Smooth muscle cell of the coronary artery (primary cell): ENCODE measurements at places on chromosomes 13 and 19. TPM values are rescaled to one million over a fixed set of nuclear protein-coding genes. Genes with fewer than 3 reads are reported as not detected.

The OXGR1 gene
- not detected in 2 replicates for total RNA-seq

The ZNF85 gene
- 4.3 and 5.3 TPM in 2 replicates for total RNA-seq

The EBI3 gene
- total RNA-seq = 0.08 TPM in 1 of 2 replicates, not detected in the other

The ZNF667 gene
- 4.3 and 4.4 TPM in 2 replicates for total RNA-seq

The LCP1 gene
- 1.2 TPM in 1 of 2 replicates, not detected in the other for total RNA-seq

The HCN2 gene
- 0.30 and 1.2 TPM in 2 replicates for total RNA-seq

The NCCRP1 gene
- total RNA-seq = not detected in 2 replicates

The FCER2 gene
- not detected in 2 replicates for total RNA-seq

The KASH5 gene
- total RNA-seq = not detected in 2 replicates

The MEIOSIN gene
- not detected in 2 replicates for total RNA-seq

The PLEKHF1 gene
- total RNA-seq = 9.5 and 52.7 TPM in 2 replicates

The SGCG gene
- 0.53 and 0.82 TPM in 2 replicates for total RNA-seq

The CD70 gene
- not detected in 2 replicates for total RNA-seq

The SHANK1 gene
- total RNA-seq = 0.68 and 1.3 TPM in 2 replicates

The CATSPERD gene
- total RNA-seq = not detected in 2 replicates

The PRODH2 gene
- not detected in 2 replicates for total RNA-seq

The SARS2 gene
- total RNA-seq = 9.1 and 11.0 TPM in 2 replicates

The C19orf81 gene
- total RNA-seq = not detected in 2 replicates

The BCAM gene
- total RNA-seq = 2.6 and 7.3 TPM in 2 replicates

The BCL2L12 gene
- total RNA-seq = 2.2 and 3.0 TPM in 2 replicates

The RGCC gene
- total RNA-seq = 1.1 and 4.4 TPM in 2 replicates

The SAMD1 gene
- 13.8 and 19.8 TPM in 2 replicates for total RNA-seq

The F10 gene
- 4.1 and 18.6 TPM in 2 replicates for total RNA-seq

The PINLYP gene
- 0.83 and 6.4 TPM in 2 replicates for total RNA-seq

The MYPOP gene
- 0.94 and 1.1 TPM in 2 replicates for total RNA-seq

The THSD8 gene
- 0.30 TPM in 1 of 2 replicates, not detected in the other for total RNA-seq
